ENCODE measurements at places on chromosomes 5 and 9.
A peak's percentile ranks its signal among the peaks of the same experiment; 100 is the strongest.

DNA sequence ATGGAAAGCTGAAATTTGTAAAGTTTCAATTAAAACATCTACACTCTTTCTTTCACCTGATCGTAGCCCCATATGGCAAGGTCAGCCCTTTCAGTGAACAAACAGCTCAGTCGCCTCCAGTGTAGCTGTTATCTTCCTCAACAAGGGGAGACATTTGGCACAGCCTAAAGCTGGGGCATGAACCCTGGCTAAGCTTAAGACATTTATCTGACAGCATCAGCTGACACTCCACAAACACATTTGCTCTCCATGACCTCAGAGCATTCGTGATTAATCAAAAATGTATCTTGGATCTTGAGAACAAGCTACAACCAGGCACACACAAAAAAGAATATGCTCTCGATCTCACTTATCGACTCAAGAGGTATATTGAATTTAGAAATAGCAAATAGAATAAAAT, 67.3 kb downstream of the POU5F2 start:
- DNase-seq = no peak

DNA sequence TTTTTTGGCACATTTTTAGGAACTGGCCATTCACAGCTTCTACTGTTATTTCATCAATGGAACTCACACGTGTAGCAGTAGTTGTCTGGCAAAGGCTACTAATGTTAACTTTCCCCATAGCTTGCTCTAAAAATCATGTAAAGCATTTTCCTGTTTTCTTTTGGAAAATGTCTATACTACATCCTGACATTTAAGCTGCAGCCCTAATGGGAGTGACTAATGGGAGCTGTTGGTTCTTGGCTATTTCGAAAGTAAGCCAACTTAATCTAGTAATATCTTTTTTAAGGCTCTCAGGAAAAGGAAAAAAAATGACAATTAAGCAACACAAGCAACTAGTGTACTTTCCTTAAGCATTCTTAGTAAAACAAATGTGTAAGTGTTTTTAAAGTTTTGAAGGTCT, 169.2 kb downstream of the SLC12A2 start:
- no peak for DNase-seq

- no peak for DNase-seq
These were observed 60.5 kb downstream of the BASP1 start for GRCh38 chr5:17277907-17278306.

GRCh38 chr9:128824911-128825310, 4.7 kb downstream of the SPOUT1 start:
- DNase-seq = no peak

- DNase-seq = no peak
These were observed 80.4 kb upstream of the MARCHF11 start for GRCh38 chr5:16260000-16260399.

DNA sequence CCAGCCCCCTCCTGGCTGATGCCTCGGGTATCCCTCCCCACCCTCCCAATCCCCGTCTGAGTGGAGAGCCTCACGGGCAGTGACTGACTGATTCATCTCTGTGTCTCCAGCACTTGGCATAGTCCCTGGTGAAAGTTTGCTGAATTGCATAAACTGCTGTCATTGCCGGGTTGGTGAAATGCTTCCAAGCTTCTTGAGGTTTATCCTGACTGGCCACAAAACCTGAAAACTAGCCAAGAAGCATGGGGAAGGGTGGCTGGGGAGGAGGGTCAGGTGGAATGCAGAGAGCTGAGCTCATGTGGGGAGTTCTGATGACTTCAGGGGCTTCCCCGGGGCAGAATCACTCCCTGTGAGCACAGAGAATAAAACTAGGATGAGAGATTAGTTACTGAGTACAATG, 56.9 kb upstream of the GGTA1 start:
- DNase-seq = peak; percentile 97

- DNase-seq = no peak
These were observed 30.4 kb downstream of the NUDT12 start for GRCh38 chr5:103532086-103532734.
